Heart right ventricle (tissue), 16 donors: ENCODE measurements at places on chromosomes 5 and 9. TPM values are rescaled to one million over a fixed set of nuclear protein-coding genes. Genes with fewer than 3 reads are reported as not detected.

- peaks cover 26% of the 10 kb centered on the region for H3K36me3 ChIP-seq
- H3K27me3 ChIP-seq, result no peaks in the 10 kb centered on the region
- DNase-seq, result no peak
- H3K4me3 ChIP-seq, result no peak overlapping the region
Observed at GRCh38 chr9:110399983-110400382, 62.3 kb upstream of the TXNDC8 start.

GRCh38 chr5:40308867-40309266, 370.8 kb upstream of the PTGER4 start:
- no peaks in the 10 kb centered on the region for H3K36me3 ChIP-seq
- H3K4me1 ChIP-seq, result no peaks in the 10 kb centered on the region
- no peak overlapping the region for H3K27ac ChIP-seq
- no peak overlapping the region for H3K4me3 ChIP-seq
- DNase-seq, result no peak
- no peaks in the 10 kb centered on the region for H3K27me3 ChIP-seq

Gene ERCC8
- total RNA-seq, result 6.4 TPM

DNA sequence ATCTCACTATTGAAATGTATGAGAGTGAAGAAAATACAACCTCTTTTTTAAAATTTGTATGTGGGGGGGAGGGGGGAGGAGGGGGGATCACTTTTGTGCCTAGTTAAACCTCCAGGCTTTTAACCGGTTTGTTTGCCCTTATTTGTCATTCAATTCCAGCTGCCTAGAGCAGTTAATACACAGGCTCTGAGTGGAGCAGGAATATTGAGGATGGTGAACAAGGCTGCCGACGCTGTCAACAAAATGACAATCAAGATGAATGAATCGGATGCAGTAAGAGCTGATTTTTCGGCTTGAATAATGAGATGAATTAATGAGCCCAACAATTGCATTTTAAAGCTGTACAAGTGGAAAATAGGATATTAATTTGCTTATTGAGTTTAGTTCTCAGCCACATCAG, 28.7 kb upstream of the SNX24 start:
- H3K27me3 ChIP-seq, result no peaks in the 10 kb centered on the region
- DNase-seq, result no peak
- no peaks in the 10 kb centered on the region for H3K4me1 ChIP-seq
- H3K36me3 ChIP-seq, result no peaks in the 10 kb centered on the region
- no peak overlapping the region for H3K4me3 ChIP-seq
- no peak overlapping the region for H3K27ac ChIP-seq

- no peak overlapping the region for H3K27ac ChIP-seq
- no peak for DNase-seq
- no peaks in the 10 kb centered on the region for H3K27me3 ChIP-seq
- H3K4me1 ChIP-seq, result peaks cover 85% of the 10 kb centered on the region
- no peaks in the 10 kb centered on the region for H3K36me3 ChIP-seq
Observed at GRCh38 chr5:113213551-113214425, 221.0 kb downstream of the TSSK1B start.

- no peak overlapping the region for H3K4me3 ChIP-seq
- no peaks in the 10 kb centered on the region for H3K36me3 ChIP-seq
- H3K4me1 ChIP-seq, result no peaks in the 10 kb centered on the region
- no peak overlapping the region for H3K27ac ChIP-seq
Observed at GRCh38 chr9:135409286-135410200, 70.0 kb upstream of the PPP1R26 start.

DNA sequence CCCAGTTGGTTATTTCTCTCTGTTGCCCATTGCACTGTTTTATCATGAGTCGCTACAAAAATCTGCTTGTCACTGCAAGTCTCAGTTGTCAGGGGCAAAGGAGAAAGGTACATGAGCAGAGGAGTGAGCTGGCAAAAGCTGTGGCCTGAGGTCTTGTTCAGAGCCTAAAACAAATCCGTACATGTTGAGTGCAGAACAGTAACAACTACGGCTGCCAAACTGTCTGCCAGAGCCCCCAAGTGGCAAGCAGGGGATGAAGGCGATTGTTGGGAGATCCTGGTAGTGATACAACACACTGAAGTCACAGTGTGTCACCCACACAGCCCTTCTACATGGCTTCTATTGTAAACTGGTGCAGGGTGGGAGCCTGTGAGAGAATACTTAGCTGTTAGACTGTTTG, 50.9 kb downstream of the BRINP1 start:
- no peak for DNase-seq
- peaks cover 10% of the 10 kb centered on the region for H3K4me1 ChIP-seq
- no peak overlapping the region for H3K4me3 ChIP-seq
- H3K27ac ChIP-seq, result no peak overlapping the region
- no peaks in the 10 kb centered on the region for H3K36me3 ChIP-seq
- no peaks in the 10 kb centered on the region for H3K27me3 ChIP-seq
